OCI-LY7 (cell line): ENCODE measurements at places on chromosomes 2 and 18.

DNA sequence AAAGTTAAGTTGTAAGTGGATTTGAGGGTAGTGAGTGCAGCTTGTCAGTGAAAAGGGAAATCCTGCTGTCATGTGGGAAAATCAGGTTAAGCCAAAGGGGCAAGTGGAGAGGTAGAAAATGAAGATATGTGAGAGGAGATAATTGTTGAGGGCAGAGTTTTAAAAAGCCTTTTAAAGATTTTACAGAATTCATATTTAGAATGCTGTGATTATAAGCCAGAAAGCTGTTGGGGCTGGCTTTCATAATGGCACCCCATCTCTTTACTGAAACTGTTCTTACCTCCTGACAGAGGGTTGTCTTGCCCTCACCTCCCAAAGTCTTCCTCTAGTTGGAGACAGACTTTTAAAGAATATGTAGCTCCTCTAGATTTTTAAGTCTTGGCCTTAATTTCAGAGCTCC lies 86.9 kb downstream of the MYO3B start:
- DNase-seq = no peak

DNA sequence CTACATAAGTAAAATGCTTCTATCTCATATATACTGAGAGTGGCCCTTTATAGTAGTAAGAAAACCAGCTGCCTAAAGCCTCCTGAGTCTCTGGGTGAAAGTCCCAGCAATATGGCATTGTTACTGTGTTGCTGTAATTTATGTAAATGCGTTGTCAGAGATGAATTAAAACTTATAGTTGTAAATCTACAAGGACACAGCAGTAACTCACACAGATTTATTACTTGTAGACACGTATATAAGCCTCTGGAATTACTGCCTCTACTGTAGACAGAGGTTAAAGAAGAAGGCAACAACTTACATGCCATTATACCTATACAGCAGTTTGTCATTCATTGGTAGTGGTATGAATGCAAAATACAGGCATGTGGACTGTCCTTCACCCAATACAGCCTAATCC lies 169.1 kb upstream of the BOD1L2 start:
- no peak for DNase-seq

GRCh38 chr2:28280619-28281018 lies 112.0 kb upstream of the FOSL2 start:
- no peak for DNase-seq

DNA sequence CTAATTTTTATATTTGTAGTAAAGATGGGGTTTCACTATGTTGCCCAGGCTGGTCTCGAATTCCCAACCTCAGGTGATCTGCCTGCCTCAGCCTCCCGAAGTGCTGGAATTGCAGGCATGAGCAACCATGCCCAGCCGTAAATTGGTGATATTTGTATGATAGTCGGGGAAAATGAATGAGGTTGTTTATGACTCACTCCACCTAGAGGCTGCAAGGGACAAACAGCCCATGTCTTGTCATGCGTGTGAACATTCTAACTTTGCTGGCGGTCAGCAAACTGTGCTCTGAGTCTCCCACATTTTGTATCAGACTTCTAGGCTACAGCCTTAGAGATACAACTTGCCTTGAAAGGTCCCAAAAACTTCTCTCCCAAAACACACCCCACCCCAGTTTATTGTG lies 133.5 kb upstream of the DTNA start:
- no peak for DNase-seq

DNA sequence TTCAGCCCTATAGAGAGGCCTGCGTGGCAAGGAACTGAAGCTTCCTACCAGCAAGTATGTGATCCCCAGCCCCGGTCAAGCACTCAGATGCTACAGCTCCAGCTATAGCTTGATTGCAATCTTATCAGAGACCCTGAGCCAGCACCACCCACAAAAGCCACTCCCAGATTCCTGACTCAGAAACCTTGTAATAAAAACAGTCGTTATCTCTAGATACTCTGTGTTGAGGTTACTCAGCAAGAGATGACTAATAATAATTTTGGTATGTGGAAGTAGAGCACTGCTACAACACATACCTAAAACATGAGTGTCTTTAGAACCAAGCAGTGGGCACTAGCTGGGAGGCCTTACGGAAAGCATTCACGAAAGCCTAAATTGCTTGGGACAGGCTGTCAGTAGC lies 216.9 kb downstream of the UXS1 start:
- no peak for DNase-seq

DNA sequence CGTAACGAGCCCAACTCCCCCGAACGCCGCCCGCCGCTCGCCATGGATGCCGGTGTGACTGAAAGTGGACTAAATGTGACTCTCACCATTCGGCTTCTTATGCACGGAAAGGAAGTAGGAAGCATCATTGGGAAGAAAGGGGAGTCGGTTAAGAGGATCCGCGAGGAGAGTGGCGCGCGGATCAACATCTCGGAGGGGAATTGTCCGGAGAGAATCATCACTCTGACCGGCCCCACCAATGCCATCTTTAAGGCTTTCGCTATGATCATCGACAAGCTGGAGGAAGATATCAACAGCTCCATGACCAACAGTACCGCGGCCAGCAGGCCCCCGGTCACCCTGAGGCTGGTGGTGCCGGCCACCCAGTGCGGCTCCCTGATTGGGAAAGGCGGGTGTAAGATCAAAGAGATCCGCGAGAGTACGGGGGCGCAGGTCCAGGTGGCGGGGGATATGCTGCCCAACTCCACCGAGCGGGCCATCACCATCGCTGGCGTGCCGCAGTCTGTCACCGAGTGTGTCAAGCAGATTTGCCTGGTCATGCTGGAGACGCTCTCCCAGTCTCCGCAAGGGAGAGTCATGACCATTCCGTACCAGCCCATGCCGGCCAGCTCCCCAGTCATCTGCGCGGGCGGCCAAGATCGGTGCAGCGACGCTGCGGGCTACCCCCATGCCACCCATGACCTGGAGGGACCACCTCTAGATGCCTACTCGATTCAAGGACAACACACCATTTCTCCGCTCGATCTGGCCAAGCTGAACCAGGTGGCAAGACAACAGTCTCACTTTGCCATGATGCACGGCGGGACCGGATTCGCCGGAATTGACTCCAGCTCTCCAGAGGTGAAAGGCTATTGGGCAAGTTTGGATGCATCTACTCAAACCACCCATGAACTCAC lies 673 bp downstream of the PCBP1 start:
- DNase-seq = peak; percentile 61

GRCh38 chr2:128305555-128306080 lies 13.1 kb downstream of the HS6ST1 start:
- DNase-seq = peak; percentile 89

GRCh38 chr2:109623923-109624322 lies 9.8 kb downstream of the SOWAHC start:
- DNase-seq = no peak

- DNase-seq = no peak
Measured at GRCh38 chr18:46484971-46485370, 172.0 kb downstream of the LOXHD1 start.

DNA sequence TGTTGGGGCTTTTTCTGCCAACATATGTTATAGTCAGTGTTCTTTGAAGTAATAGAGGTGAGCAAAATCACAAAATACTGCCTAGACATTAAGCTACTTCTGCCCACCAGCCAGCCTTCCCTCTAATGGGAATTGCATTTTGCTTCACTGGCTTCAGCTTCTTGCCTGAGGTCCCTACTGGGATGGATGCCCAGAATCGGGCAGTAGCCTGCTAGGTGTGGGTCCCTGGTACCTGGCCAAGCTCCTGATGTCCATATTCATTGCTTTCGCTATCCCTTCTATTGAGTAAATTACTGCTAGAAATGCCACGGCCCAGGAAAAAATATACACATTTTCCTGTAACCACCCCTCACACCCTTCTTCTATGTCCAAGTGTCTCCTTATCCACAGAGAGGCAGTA lies 27.0 kb downstream of the CRYGD start:
- no peak for DNase-seq

DNA sequence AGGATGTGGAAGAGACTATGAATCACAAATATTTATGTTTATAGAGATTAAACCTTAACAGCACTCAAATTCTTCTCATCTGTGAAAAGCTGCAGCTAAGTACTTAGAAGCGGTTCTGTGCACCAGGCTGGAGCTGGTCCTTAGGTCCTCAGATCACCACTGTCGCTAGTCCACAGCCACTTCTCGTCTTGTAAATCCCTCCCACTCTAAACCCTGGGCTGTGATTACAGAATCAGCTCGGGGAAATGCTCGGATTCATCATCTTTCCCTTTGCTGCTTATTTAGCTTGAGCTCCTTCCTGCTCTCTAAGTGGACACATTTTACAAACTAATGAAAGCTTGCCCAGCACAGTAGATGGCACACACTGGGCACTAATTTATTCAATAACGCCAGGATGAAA lies 61.7 kb downstream of the RNF152 start:
- DNase-seq = no peak

GRCh38 chr2:50831676-50832075 lies 200.3 kb downstream of the NRXN1 start:
- DNase-seq = no peak

- DNase-seq = peak; percentile 21
Measured at GRCh38 chr2:15732341-15733077, 140.8 kb downstream of the DDX1 start.

GRCh38 chr18:75261430-75262223 lies 51.0 kb downstream of the TSHZ1 start:
- DNase-seq = no peak

- no peak for DNase-seq
Measured at GRCh38 chr2:88080545-88080944, 12.9 kb downstream of the SMYD1 start.

GRCh38 chr2:12064153-12064552 lies 317.7 kb downstream of the LPIN1 start:
- DNase-seq = no peak

DNA sequence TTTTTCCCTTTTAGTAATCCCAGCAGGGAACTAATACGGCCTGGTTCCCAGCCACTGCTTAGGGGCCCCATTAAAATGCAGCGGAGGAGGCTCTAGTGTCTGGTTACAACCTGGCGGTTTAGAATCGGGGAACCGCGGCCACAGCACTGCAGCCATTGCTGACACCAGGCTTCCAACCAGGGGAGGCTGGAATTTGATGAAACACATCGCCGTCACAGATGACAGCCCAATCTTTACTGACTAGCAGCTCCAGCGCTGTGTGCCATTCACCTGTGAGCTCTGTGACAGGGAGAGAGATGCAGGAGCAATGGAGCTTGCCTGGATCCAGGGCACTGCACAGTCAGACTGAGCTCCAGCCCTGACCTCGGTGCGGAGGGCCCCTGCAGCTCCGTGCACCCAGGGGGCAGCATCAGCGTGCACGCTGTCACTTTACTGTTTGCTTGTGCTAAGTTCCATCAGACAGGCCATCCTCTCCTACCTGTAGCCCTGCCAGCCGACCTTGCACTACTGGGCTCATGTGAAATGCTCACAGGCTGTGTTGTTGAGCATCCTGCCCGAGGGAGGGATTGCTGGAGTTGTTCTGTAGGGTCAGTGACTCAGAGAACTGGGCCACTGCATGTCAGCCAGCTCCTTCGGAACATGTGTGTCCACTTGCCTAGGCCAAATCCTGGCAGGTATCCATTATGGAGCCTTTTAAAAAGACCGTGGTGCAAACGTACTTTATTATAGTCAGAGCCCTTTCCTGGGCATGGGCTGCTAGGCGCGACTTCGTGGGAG lies 203.5 kb downstream of the SEPTIN10 start:
- no peak for DNase-seq

GRCh38 chr2:148876595-148877402 lies 1.8 kb downstream of the KIF5C start:
- peak; percentile 20 for DNase-seq

DNA sequence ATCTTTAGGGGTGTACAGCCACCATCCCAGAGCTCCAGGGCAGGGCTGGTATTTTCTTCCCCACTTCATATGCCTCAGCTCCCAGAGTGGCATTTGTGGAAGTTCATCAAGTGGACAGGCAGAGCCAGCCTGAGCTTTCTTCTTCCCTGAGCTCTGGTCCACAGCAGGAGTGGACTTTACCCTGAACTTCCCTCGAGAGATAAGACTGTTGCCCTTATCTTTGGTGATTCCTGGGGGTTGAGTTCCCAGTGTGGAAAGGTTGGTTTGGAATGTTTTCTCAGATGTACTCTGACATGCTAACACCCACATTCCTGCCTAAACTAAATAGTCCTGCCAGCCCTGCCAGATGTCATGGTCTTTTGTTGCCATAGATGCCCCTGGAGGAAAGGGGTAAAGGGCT lies 62.0 kb upstream of the LGALSL start:
- DNase-seq = no peak

DNA sequence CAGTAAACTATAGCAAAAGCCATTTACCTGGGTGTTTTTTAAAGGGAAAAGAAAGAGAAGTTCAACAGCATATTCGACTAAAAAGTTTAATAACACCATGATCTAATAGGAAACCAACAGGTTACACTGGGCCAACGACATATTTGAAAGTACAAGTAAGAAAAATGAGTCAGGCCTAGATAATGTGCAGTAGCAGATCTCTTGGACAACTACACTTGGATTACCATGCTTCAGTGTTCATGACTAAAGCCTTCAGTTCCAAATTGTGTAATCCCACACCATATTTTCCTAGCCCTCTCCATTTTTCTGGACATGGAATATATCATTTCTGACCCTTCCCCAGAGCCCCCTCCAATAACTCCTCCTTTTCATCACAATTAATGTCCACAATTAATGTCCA lies 39.1 kb upstream of the FIGN start:
- no peak for DNase-seq

DNA sequence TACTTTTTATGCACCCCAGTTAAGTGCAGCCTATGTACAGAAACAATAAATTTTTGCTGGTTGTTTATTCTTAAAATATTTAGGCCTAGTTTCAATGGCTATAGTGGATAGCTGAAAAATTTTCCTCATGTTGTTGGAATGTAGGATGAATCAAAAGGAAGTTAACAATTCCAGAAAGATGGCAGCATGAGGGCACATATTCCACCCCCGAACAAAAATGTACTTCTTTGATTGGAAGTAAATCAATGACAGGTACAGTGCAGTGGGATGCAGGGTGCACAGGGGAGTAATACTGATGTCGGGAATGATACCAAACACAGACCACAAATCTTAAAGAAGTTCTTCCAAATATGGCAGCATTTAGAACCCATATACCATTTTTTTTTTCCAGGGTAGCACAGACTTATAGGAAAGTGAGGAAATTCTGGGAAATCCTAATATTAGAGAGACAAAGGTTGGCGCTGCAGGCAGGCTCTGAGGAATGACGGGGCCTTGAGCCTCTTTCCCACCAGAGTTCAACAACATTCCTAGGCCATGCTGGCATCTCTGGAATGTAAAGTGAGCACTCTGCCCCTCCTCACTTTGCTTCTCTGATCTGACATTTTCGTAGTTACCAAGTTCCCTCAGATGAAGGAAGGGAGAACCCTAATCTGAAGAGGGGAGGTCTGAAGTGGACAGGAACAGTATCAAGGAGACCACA lies 36.6 kb upstream of the IKZF2 start:
- DNase-seq = no peak

GRCh38 chr18:14943967-14944636 lies 196.1 kb downstream of the ANKRD30B start:
- DNase-seq = no peak

DNA sequence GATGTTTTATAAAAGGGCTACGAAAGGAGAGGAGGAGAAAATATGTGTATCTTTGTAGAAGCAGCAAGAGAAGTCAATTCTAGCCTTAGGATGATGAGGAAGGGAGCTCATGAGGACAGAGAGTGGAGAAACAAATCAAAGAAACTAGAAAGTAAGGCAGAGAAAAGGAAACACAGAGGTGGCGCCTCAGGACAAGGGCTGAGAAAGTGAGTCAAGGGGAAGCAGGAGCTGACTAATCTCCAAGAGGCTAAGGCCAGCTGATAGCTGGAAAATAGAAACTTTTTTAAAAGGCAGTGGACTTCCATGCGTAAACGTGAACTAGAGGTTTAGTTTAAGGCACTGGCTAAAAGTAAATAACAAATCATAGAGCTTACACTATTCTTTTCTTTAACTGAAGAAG lies 173.3 kb downstream of the ANKRD44 start:
- DNase-seq = no peak
